ENCODE measurements at places on chromosomes 1 and 21.

DNA sequence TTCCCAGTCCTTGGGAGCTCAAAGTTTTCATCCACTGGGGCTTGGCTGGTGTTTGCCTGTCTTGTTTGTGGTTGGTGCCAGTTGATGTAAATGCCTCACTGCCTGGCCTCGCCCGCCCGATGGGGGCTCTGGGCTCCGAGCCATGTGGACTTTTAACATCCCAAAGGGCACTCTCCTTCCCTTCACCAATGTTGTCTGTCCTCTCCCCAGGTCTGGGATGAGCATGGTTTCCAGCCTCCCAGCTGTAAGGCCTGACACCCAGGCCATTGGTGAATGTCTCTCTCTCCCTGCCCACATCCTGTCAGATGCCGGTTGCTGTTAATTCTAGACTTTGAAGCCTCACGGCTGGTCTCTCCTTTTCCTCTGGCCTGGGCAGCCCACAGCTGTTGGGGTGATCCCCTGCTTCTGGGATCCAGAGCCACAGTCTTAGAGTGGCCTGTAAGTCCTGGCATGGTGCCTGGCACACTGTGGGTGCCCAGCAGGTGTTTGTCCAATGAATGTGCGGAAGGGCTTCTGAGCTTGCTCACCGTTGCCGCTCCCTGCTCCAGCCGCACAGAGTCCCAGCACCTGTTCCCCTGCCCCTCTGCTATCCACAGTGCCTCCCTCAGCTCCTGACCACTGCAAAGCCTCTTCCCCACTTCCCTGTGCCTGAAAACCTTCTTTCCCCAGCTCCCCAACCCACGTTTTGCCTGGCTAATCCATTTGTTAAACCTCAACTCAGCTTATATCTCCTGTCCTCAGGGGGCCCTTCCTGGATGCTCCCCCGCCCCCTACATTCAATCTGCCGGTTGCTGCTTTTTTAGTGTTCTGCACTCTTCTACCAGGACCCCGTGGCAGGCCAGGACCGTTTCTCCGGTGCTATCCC lies 3.3 kb upstream of the C1orf174 start:
- no peak for DNase-seq

GRCh38 chr1:90486996-90487395 lies 230.1 kb downstream of the BARHL2 start:
- DNase-seq, result no peak

- no peak for DNase-seq
Observed at GRCh38 chr1:42737257-42737656, 2.8 kb downstream of the CLDN19 start.

- DNase-seq, result no peak
Observed at GRCh38 chr1:31799196-31799894, 16.5 kb downstream of the SPOCD1 start.

GRCh38 chr21:41975391-41976272 lies 21.8 kb upstream of the C2CD2 start:
- no peak for DNase-seq

GRCh38 chr1:66138613-66139012 lies 345.9 kb downstream of the PDE4B start:
- no peak for DNase-seq

DNA sequence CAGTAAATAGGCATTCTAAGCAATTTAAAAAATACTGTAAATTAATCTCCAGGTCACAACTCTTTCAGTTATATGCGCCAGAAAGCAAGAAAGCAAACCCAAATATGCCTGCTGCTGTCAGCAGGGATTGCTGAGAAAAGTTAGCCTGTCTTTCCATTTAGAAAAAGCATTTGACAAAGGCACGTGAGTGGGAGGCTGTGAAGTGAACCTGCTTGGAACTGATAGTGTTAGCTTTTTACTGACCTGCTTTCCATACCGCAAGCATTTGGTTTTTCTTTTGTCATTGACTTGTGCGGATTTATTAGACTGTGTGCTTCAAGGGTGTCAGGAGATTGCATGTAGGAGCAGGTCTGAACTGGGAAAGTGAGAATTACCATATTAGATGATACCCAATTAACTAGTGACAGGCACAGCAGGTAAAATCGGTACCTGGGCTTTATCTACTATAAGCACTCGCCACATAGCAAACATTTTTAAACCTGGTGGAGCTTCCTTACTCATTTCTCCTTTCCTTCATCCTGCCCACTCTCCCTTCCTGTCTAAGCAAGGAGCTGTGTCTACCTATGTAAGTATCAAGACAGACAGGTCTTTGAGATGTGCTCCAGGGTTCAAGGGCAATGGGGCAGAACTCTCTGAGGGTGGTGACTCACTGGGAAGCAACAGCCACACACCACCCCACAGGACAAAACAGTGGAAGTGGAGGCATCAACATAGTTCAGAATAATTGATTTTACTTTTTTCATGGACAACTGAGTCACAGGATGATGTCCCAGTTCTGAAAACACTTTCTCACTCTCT lies 323.9 kb downstream of the DISC1 start:
- DNase-seq, result no peak

- DNase-seq, result no peak
Observed at GRCh38 chr1:241579434-241579833, 47.3 kb downstream of the KMO start.

DNA sequence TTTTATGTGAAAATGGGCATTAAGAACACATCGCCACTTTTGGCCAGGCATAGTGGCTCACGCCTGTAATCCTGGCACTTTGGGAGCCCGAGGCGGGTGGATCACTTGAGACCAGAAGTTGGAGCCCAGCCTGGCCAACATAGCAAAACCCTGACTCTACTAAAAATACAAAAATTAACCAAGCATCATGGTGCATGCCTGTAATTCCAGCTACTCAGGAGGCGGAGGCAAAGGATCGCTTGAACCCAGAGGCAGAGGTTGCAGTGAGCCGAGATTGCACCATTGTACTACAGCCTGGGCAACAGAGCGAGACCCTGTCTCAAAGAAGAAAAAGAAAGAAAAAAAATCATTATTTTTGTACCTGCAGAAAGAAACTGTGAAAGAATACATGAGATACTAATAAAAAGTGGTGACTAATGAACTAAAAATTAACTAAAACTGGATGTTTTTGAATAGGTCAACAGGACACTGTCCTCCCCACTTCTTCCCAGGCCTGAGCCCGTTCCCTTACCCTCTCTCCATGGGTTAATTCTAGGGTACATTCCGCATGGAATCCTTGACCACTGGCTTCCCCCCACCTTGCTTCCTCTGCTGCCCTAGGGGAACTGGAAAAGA lies 8.3 kb upstream of the TINAGL1 start:
- DNase-seq, result no peak

- DNase-seq, result no peak
Observed at GRCh38 chr1:208929575-208929974, 653.9 kb upstream of the CAMK1G start.

DNA sequence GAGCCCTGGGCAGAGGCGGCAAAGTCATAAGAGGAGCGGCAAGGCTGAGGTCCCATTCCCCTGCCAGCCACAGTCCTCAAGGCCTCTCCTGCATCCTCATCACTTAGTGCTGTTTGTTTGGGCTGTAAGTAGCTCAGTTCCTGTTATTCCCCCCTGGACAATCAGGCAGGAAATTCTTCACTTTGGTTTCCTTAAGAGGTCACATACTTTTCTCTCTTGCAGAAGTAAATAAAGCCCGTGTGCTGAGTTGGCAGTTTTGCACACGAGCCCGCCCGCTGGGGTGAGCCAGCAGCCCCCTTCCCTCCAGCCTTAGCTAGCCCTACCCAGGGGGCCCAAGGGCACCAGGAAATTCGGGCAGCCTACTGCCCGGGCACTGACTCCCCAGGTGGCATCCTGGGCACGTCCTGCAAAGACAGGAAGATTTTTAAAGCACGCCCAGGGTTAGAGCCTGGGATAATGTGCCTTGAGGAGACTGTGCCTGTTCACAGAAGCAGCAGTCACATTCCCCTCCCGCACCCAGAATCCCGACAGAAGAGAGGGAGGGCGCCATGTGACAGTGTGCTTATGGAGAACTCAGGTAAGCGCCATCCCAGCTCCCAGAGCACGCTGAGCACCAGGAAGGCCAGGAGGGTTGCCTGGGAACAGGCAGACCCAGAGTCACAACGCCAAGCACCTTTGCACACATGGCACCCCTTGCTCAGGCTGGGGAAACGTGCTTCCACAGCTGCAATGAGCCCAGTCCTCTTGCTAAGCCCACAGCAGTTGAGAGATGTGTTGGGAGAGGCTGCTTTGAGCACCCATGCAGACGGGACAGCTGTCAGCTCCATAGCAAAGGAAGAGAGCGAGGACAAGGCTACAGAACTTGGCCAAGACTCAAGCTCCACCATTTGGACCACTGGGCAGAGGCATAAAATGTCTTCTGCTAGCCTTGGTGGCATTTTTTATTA lies 144.5 kb upstream of the TMEM51 start:
- no peak for DNase-seq

GRCh38 chr1:219928791-219929118 lies 398 bp upstream of the SLC30A10 start:
- no peak for DNase-seq

- no peak for DNase-seq
Observed at GRCh38 chr1:29125237-29125641, 1.5 kb upstream of the TMEM200B start.

DNA sequence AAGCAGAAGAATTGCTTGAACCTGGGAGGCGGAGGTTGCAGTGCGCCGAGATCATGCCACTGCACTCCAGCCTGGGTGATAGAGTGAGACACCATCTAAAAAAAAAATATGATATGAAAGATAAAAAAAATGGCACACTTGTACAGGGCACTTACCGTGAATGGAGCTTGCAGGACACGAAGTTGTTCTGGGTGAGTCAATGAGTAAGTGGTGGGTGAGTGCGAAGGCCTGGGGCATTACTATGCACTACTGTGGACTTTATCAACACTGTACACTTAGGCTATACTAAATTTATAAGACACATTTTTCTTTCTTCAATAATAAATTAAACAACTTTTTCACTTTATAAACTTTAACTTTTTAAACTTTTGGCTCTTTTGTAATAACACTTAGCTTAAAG lies 37.0 kb downstream of the TNFRSF8 start:
- no peak for DNase-seq

DNA sequence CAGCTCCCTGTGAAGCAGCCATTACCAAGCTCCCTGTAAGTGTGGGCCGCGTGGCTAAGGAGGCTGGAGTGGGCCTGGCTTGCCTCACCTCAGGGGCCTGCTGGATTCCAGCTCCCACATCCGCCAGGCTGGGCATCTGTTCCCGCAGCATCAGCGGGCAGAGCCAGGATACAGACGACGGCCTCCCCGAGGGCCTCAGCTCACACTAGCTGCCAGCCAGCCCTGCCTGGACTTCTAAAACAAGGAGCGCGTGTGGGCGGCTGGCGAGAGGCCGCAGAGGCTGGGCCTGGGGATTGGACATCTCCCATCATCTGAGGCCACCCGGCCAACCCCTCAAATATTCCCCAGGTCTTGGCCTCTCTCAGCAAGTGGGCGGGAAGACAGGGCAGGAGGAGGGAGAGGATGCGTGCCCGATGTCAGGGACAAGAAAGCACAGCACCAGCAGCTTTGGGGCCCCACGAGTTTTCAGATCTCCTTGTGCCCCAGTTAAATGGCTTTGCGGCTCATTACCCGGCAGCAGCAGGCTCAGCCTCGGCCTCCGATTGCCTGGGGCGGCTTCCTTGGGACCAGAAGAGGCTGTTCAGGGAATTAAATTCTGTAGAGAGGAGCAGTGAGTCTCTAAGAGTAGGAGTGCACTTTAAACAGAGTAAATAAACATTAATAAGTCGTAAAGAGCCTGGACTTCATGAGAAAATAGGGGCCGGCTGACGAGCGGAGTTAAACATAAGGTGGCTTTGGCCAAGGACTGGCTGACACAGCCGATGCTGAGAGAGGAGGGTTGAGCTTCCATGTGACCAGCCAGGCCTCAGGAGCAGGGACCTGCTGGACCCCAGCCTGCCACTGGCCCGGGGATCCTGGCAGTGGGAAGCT lies 208.9 kb upstream of the C1orf174 start:
- DNase-seq, result no peak

DNA sequence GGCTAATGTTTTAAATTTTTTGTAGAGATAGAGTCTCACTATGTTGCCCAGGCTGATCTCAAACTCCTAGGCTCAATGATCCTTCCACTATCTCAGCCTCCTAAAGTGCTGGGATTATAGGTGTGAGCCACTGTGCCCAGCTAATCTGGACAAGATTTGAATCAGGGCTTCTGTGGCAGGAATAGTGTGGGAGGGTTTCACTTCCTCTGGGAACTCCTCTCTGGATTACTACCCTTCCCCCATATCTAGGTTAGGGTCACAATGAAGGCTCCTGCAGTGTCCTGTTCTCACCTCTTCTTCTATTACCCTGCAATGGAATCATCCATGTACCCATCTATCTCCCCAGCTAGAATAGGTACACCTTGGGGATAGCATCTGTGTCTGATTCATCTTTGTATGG lies 133.6 kb upstream of the RAB4A start:
- DNase-seq, result no peak

DNA sequence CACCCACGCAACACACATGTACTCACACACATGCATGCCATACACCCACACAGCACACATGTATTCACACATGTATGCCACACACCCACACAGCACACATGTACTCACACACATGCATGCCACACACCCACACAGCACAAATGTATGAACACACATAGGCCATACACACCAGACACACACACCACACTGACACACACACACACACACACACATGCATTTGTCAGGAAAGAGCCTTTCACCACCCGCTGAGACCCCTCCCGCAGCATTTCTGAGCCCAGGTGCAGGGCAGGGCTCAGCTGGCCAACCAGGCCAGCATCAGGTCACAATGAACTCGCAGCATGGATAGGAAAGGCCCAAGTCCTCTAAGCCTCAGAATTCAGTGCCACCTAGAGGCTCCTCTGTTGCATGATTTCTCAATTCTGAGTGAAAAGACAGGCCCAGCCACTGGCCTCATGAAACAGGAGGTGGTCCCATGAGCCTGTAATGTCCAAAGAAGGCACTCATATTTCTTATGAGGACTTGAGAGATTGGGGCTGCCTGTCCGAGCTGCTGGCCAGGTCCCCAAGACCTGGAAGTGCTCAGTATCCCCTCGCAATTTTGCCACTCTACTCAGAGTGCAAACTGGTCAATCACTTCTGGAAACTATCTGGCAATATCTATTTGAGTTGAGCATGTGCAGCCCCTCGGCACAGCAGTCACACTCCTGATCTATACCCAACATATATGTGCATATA lies 57.3 kb downstream of the PSMG1 start:
- DNase-seq, result no peak

- no peak for DNase-seq
Observed at GRCh38 chr21:30447056-30447455, 7.0 kb downstream of the KRTAP15-1 start.
